ENCODE measurements at places on chromosomes 4 and X.

- no peak for DNase-seq
Observed at GRCh38 chr4:47519239-47519883, 34.3 kb downstream of the ATP10D start.

GRCh38 chr4:154450966-154451365, 40.6 kb downstream of the DCHS2 start:
- no peak for DNase-seq

- DNase-seq, result no peak
Observed at GRCh38 chr4:152021788-152022438, 261.1 kb upstream of the GATB start.

DNA sequence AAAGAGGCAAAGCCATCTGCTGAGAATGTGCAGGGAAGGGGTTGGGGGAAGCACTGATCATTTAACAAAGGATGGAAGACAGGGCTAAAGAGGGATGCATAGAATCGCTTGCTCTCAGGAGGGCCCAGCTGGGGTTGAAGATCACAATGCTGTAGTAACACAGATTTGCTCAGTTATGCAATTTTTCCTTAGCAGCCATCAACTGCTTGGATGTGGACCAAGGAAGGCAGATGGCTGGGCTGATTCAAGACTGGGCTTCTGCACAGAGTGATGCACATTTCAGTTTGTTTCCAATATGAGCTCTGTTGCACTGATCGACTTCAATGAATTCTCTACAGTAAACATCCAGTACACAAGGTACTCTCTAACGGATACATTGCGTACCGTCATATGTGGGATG, 127.8 kb upstream of the TBL1X start:
- DNase-seq, result no peak

All from stimulated activated CD4-positive, alpha-beta T cell treated with anti-CD3 and anti-CD28 coated beads, Interleukin-4, amount 100 ng/mL, for 48 hours (primary cell).